Stimulated activated CD4-positive, alpha-beta T cell treated with anti-CD3 and anti-CD28 coated beads, Interleukin-1b, Interleukin-23, amount 100 ng/mL, for 24 hours (primary cell): ENCODE measurements at places on chromosomes 1 and 21.

DNA sequence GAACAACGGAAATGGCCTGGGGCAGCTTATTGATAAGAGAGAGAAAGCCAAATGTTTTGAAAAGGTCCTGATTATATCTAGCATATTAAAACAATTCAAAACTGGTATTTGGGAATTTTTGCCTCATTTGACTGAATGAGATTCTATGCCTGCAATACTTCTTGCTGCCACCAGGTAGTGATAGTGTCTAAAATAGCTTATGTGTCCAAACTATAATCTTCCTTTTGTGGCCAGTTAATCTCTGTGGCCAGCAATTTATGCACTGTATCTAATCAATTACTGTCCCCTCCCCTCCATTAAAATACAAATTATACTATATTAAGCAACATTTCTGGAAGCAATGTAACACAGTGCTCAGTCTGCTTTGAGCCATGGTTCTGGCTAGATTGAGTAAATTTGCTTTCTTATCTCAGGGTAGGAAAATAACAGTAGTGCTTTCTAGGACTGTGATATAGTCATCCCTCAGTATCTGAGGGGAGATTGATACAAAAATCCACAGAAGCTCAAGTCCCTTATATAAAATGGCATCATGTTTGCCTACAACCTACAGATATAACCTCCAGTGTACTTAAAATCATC is 91.8 kb downstream of the FOXD2 start:
- no peak for DNase-seq

DNA sequence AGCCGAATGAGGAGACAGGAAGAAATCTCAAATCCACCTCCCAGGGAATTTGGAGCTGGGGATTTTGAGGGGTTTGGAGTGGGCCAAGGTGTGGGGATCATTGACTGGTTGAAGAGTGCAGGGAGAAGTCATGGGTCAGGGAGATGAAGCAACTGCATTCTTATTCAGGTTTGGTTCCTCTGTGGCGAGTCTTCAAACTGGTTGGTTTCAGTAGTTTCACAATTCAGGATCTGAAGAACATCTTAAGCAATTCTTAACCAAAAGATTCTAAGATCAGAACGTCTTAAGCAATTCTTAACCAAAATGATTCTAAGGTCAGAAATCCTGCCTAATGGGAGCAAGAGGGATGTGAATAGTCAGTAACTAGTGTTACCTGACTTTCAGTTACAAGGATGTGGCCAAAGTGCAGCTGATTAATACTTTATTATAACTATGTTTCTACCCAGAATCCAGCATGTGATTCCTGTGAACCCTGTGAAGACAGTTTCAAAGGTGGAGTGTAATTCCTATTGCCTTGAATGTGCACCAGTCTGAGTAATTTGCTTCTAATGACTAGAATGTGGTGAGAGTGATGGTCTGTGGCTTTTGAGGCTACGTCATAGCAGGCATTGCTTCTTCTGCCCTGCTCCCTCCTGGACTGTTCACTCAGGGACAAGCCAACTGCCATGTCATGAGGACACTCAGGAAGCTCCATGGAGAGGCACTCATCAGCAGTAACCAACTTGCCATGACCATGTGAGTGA is 61.2 kb downstream of the OLFML3 start:
- DNase-seq, result no peak

DNA sequence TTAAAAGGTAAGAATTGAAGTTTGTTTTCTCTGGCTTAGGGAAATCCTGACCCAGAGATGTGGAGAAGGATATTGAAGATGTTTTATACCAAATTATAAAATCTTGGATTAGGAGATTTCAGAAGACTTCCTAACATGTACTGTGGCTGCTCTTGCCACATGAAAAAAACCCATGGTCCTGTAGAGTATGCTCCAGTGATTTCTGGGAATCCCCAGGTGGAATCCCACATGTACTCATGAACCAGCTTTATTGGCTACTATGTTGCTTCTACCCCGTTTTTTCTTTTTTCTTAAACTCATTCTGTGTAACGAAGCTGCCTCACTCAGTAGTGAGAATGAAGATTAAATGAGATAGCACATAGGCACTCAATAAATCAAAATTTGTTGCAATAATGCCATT is 132.7 kb upstream of the SGIP1 start:
- no peak for DNase-seq

DNA sequence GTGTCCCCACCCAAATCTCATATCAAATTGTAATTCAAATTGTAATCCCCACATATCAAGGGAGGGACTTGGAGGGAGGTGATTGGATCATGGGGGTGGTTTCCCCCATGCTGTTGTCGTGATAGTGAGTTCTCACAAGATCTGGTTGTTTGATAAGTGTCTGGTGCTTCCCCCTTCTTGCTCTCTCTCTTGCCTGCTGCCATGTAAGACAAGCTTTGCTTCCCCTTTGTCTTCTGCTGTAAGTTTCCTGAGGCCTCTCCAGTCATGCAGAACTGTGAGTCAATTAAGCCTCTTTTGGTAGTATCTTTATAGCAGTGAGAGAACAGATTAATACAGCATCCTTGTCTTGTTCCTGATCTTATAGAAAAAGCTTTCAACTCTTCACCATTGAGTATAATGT is 6.5 kb upstream of the LRRC39 start:
- DNase-seq, result no peak

- no peak for DNase-seq
Measured at GRCh38 chr1:184791550-184791900, 36.9 kb upstream of the EDEM3 start.

DNA sequence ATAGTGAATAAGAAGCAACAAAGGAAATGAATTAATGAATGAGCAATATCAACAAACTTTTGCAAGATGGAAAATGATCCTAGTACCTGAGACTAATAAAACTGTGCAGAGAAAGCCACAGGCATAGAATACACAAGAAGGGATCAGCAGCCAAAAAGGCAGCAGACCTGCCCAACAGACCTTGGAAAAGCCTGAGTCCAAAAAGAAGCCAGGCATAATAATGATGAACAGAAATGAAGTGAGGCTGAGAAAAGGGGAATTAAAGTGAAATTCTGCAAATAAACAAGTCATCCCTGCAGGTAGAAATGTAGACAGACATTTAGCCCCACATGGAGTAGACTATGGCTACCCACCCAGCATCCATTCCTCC is 10.3 kb upstream of the PHTF1 start:
- DNase-seq, result no peak

DNA sequence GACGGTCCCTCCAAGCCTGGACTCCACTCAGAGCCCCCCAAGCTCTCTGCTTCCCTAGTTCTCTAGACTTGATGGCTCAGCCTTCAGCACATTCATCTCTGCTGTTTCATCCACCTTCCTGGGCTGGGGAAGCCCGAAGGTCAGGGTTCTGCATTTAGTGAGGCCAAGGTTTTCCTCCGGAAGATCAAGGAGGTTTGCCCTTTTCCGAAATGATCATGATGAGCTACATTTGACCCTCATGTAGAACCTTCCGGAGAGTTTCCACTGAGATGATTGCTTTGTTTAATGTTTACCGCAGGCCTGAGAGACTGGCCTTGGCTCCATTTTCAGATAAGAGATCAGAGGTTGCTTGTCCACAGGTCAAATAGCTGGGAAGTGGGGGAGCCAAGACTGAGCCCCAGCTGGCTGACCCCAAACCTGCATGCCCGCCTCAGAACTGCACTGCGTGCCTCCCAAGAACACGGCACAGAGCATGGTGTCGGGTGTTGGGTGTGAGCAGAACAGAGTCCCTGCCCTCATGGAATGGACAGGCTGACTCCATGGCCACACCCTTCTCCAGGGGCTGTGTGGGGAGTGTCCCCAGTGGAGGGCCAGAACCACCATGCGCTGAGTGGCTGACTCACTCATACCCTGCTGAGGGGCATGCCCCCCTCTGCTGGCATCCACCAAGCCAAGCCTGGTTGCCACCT is 200.8 kb upstream of the TMEM51 start:
- DNase-seq, result no peak

- DNase-seq, result no peak
Measured at GRCh38 chr1:26677306-26678115, 18.3 kb upstream of the ARID1A start.

DNA sequence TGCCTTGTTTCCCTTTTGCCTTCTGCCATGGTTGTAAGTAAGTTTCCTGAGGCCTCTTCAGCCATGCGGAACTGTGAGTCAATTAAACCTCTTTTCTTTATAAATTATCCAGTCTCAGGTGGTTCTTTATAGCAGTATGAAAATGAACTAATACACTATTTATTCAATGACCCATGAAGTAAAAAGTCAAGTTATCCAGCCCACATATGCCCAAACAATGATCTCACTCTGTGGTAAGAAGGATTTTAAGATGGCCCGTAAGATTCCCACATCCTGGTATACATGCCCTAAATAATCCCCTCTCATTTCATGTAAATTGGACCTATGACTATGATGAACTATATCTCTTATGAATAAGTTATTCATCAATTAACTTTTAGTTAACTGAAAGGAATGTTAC is 1008.3 kb upstream of the B3GALT2 start:
- no peak for DNase-seq

GRCh38 chr1:209839875-209840546 is 12.2 kb downstream of the UTP25 start:
- no peak for DNase-seq

- DNase-seq, result peak; percentile 16
Measured at GRCh38 chr1:222654849-222655248, 37.0 kb downstream of the MIA3 start.

DNA sequence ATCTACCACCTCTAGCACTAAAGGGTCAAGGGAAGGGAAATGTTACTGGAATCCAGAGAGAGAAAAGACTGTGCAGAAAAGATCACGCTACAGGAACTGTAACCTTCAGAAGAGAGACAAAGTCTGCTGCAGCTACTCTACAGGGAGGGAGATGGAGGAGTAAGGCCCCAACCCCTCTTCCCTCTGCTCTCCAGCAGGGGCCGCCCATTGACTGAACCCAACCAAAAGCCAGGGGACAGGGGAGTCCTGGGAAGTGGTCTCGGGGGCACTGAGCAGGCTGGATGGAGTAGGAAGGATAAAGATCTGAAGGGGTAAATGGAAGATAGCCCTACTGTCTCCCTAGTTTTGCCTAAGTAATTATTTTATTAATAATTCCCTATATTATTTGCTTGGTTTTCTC is 72.8 kb upstream of the NR5A2 start:
- no peak for DNase-seq

DNA sequence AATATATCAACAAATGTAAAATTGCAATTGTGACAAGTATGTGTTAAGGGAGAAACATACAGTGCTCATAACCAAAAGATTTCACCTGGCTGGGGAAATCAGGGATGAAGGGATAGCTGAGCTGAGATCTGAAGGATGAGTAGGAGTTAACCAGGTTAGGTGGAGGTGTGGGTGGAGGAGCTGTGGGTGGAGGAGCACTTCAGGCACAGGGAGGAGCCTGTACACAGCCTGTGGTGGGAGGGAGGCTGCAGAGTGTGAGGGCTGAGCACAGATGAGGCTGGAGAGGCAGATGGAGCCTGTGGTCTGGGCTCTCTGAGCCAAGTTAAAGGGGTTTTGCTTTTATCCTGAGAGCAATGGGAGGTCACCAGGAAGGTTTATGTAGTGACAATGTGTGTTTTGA is 111.9 kb downstream of the XCL2 start:
- no peak for DNase-seq

GRCh38 chr1:116605315-116605714 is 34.5 kb upstream of the CD58 start:
- DNase-seq, result no peak

GRCh38 chr1:11339346-11340232 is 66.6 kb downstream of the UBIAD1 start:
- no peak for DNase-seq

- DNase-seq, result no peak
Measured at GRCh38 chr1:89087241-89087640, 22.2 kb upstream of the GBP1 start.

- DNase-seq, result no peak
Measured at GRCh38 chr1:26945728-26946127, 14.5 kb downstream of the KDF1 start.

GRCh38 chr1:151472856-151473731 is 13.8 kb upstream of the POGZ start:
- no peak for DNase-seq

GRCh38 chr1:246427611-246428010 is 79.5 kb downstream of the SMYD3 start:
- DNase-seq, result no peak

GRCh38 chr1:39187275-39188046 is 17.0 kb upstream of the MACF1 start:
- DNase-seq, result no peak

- no peak for DNase-seq
Measured at GRCh38 chr1:20699558-20699957, 18.2 kb downstream of the KIF17 start.

GRCh38 chr1:3795453-3796214 is 664 bp downstream of the LRRC47 start:
- DNase-seq, result no peak

DNA sequence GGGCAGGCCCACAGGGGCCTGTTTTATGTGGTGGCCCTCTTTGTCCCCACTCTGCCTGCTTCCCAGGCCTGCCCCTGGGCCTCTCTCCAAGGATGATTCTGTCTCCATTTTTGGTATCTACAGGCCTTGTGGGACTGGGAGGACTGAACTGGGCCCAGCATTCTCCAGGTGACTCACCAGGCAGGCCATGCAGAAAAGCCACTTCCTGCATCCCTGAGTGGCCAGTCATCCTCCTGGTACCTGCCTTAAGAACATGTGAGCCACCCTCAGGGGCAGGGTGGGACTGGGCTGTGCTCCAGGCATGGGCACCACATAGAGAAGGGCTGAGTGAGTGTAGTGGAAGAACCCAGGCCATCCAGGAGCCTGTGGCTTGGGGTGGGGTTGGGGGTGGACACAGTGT is 20.0 kb upstream of the BCAR3 start:
- no peak for DNase-seq

- DNase-seq, result no peak
Measured at GRCh38 chr1:7117399-7118281, 332.4 kb downstream of the CAMTA1 start.

DNA sequence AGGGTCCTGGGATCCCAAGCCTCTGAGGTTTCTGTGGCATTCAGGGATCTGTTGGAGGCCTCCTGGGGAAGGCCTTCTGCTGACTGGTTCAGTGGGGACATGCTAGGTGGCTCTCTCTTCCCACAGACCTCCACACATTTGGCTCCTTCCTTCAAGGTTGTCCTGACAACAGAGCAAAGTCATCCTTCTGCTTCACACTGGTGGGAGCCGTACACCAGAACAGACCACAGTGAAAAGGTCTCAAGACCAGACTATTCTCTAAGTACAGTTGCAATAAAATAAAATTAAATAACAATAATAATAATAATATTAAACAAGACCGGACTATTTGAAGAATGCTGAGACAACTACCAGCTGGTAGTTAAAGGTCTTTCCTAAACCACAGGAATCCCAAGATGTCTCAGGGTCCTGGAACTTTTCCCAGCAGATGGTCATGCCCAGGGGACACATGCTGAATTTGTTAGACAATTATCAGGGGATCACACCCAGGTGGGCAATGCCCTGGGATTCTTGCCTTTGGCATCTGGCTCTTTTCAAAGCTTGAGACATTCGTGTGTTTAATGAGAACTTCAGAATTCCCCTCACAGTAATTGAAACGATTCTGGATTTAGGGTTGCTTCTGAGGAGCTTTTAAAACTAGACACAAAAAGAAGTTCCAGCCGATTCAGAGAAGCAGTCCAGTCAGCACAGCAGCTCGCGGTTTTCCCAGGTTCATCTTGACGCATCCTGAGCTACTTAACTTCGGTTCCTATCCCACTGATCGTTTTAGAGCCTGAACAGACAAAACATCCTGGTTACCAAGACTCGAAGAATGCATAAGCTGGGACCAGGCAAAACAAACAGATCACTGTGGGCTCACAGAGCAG is 22.9 kb downstream of the HTR1D start:
- no peak for DNase-seq
